Stimulated activated CD8-positive, alpha-beta memory T cell treated with anti-CD3 and anti-CD28 coated beads, Interleukin-12 subunit alpha, Interleukin-12 subunit beta, amount 100 ng/mL, for 4 hours (primary cell): ENCODE measurements at places on chromosomes 5 and 9.

- DNase-seq: no peak
These were observed 41.6 kb upstream of the POU5F2 start for GRCh38 chr5:93782978-93783377.

DNA sequence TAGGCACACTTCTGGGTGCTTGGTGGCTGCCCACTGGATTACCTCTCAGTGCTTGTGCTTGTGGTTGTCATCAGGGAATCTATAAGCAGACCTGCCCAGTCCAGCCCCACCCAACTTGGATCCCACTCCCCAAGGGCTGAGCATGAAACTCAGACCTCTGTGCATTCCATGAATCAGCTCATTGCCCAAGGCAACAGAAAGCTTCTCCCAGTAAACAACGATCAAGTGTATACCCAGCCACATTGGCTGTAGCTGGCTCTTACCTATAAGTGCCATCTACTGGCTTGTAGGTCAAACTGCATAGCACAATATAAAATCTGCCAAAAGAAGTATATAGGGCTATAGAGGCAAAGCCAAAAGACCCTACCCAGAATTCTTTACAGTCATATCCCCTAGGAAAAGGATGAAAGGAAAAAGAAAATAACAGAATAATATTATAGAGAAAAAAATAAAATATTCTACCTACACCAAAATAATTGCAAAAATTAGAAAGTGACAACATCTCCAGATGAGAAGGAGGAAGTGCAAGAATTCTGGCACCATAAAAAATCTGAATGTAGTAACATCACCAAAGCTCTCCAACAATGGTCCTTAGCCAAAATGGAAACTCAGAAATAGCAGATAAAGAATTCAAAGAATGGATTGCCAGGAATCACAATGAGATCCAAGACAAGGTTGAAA is 321.0 kb upstream of the TRPC7 start:
- no peak for DNase-seq

DNA sequence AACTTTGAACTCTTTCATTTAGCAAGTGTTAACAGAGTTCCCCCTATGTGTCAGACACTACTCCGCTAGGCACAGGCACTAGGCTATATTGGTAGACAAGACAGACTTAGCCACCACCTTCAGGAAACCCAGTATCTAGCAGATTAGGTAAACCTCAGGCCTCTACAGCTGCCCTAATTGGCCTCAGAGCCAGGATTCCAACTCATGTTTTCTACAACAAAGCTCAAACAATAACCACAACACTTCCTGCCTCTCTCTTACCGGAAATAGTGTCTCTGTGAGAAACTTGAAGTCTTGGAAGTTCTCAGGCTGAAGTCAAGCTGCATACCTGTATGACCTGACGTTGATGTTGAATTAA is 116.6 kb upstream of the SLC44A1 start:
- DNase-seq: no peak

GRCh38 chr9:17611342-17611741 is 32.5 kb downstream of the SH3GL2 start:
- DNase-seq: no peak

- DNase-seq: no peak
These were observed 18.6 kb downstream of the DNAJA1 start for GRCh38 chr9:33043671-33044070.

- DNase-seq: no peak
These were observed 21.7 kb downstream of the XRCC4 start for GRCh38 chr5:83099001-83099400.

DNA sequence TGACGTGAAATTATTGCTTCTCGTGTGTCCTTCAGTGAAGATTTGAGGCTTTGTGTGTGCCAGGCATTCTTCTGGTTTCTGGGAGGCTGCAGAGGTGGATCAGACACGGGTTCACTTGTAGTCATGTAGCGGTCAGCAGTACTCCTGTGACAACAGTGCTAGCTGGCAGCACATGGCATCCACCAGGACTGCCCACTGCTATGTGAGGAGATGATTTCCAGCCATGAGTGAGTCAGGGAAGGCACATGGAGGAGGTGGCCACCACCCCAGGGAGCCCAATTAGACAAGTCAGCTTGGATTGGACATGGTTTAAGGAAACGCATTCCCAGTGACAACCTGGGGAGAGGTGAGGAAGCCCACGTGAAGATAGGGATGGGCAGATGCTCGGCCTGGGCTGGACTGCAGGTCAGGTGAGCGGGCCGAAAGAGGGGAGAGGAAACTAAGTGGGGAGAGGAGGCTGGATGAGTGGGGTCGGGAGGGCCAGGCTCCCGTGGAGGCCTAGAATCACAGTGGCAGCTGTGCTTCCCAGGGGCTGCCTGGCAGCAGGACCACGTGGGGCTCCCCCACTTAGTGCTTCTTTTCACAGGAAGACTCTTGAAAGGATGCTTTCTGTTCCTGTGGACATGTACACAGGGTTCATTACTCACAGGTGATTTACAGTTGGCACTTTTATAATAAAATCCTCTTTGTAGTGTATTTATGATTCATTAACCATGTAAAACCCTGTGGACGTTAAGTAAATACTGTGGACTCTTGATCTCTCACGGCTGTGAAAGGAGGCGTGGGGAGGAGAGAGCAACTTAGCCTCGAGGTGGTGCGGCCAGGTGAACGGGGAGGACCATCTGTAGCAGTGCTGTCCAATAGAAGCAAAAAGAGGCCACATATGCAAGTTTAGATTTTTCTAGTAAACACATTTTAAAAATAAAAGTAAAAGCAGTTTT is 80.0 kb upstream of the OTULINL start:
- DNase-seq: no peak

DNA sequence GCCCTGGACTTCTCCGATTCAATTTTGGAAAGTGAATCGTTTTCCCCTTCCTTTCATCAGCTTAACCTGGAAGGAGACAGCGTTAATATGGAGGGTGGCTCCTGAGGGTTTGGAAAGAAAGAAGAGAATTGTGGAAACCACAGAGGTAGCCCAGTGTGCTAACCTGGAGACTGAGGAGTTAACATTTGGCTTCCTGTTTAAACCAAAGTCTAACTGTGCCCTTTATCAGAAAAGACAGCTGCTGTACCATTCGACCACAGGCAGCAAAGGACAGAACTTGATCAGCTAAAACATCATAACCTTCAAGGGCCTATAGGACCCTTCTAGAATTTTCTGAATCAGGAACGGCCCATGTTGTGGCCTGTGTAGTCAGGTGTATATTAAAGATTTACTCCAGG is 735 bp downstream of the IDNK start:
- DNase-seq: no peak

- DNase-seq: no peak
These were observed 312.4 kb downstream of the ARHGEF28 start for GRCh38 chr5:73938280-73938937.

GRCh38 chr5:110150199-110150598 is 460.5 kb downstream of the MAN2A1 start:
- DNase-seq: no peak

DNA sequence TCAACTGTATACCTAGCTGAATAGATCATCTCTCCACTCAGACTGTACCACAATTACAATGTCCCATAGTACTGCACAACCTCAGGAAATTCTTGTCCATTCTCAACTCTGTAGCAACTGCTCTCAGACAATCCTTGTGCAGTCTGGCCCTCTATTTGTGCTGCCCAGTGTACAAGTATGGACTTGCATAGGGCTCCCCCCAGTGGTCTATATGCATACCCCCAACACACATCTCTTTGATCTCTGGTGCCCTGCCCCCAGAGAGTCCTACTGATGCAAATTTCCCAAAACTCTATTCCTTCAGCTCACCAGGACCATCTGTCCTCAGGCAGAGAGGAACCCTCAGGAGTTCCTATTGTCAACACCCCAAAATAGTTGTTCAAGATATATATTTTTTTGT is 205.3 kb downstream of the SLCO4C1 start:
- DNase-seq: no peak

DNA sequence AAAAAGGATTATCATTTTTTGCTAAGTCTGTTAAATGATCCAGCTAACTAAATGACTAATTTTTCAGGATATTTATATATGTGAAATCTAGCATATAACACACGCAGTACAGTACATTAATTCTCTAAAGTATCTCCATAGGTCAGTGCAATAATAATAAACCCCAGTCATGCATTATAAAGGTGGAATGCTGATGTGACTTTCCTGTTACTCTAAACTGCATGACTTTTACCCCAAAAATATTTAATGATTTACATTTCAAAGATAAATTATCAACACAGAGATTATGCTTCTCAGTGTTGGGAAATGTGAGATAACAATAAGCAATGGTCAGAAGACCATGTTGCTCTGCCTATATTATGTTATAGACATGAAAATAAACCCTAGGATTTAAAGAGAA is 34.1 kb upstream of the PAM start:
- DNase-seq: no peak

DNA sequence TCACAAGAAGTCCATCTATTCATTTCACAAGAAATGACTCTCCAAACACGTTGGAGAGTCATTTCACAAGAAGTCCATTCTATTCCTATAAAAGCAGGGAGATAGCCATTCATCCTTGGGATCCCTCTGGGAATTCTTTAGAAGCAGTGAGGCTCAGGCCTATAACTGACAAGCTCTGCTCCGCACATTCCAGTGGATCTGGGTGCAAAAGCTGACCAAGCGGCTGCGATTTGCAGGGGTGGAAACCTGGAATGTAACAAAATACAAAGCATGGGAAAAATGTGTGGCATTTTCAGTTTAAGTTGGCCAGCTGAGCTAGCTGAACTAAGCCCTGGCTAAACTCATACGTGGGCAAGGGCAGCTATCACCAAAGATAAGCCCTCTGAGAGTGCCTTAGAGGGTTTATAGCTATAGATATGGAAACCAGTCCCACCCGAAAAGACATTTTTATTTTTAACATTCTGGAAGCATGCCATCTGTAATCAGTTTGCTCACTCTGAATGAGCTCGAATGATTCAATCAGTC is 8.7 kb downstream of the TAS2R1 start:
- DNase-seq: no peak

- DNase-seq: no peak
These were observed 157.2 kb downstream of the MELK start for GRCh38 chr9:36729906-36730305.

DNA sequence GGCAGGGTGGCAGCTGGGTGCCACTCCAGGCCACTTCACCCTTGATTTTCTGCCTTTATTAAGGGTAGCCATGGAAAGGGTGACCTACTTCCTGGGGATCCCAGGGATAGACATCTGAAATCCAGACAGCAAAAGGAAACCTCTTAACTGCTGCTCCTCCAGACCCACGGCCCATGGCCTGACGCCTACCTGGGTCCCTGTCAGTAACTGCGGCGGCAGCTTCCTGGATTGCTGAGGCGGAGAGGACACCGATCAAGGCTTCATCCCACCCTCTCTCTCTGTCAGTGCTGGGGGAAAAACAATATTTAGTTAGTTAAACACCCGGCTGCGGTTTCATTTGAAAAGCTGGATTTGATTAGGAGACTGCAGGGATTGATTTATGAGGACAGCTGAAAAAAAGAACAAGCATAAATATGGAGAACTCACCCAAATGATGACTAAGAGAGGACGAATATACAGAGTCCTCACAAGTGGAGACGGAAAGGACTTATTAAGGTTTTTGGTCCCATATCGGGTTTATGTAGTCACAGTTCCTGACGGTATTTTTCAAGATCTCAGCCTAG is 158.7 kb upstream of the KLF4 start:
- DNase-seq: no peak

DNA sequence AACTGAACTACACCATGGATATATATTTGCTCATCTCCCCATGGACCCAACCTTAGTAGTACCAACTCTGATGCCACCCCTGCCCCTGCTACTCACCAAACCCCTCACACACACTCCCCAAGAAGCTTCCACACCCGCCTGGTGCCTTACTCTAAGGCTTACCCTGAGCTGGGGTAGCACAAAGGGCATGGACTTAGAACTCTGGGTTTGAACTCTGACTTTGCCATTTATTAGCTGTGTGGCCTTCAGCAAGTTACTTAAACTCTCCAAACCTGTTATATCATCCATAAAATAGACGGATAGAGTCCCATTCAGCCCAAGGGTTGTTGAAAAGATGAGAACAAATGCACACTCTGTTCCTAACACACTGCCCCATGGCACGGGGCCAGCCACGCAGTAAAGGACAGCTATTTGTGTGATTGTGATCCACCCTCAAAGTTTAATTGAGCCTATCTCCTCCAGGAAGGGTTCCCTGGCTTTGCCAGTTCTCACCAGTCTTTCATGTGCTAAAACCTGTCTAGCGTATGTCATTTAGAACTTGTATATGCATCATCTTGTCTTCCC is 111.0 kb downstream of the KLHL3 start:
- DNase-seq: no peak

- DNase-seq: no peak
These were observed 11.1 kb upstream of the MLANA start for GRCh38 chr9:5879419-5880181.

GRCh38 chr9:134855231-134855899 is 25.2 kb upstream of the FCN2 start:
- DNase-seq: no peak

- no peak for DNase-seq
These were observed 144.8 kb downstream of the TRIM36 start for GRCh38 chr5:115024922-115025321.

GRCh38 chr5:56302027-56302426 is 68.9 kb upstream of the ANKRD55 start:
- no peak for DNase-seq

GRCh38 chr9:76567086-76567485 is 108.1 kb downstream of the GCNT1 start:
- DNase-seq: no peak
